ENCODE measurements at places on chromosomes 1 and 21.

GRCh38 chr1:227218870-227219573, 99.3 kb downstream of the CDC42BPA start:
- DNase-seq = no peak

DNA sequence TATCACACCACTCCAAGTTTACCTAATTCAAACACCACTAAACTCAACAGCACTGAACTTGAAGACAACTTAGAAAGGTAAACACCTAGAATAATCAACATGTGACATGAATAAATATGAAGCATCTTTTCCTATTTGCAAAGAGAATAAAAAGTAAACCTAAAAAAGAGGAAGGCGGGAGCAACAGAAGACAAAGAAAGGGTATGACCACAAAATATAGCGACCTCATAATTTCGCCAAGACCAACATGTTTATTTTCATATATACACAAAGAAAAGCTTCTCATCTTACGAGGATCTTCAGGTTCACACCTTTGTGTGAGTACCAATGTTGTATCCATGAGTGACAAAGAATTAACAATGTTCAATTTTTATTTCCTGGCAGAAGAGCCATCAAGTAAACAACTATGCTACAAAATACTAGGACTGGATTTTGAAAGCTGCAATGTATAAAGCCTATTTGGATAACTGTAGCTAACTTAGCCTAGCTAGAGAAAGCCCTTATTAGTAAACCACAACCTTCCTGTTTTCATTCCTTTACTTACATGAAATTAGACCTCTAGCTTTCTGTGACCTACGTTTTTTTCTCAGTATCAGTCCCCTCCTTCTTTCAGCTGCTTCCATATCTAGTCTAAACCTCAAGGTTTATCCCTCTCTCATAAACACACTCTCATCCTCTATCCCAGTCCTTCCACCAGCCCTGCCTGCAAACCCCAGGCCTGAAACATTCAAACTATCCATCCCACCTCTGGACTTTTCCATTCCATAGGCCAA, 21.3 kb upstream of the PHTF1 start:
- DNase-seq = no peak

DNA sequence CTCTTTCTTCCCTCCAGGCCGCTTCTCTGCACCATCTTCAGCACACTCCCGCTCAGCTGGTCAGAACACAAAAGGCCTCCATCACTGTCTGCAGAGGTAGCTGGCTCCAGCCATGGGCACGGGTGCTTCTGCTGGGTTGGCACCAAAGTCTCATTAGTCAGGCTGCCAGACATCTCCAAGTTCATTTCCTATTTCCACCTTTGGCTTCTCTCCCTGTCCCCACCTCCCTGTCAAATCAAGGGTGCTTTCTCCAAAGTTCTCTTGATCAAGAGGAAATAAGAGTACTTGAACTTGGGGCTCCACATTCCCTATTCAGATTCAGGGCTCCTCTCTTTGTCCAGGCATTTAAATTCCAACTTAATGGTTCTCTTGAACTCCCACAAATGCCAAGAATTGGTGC, 33.9 kb upstream of the GRIK3 start:
- DNase-seq = no peak

GRCh38 chr1:44246806-44247205, 33.5 kb downstream of the DMAP1 start:
- DNase-seq = no peak

DNA sequence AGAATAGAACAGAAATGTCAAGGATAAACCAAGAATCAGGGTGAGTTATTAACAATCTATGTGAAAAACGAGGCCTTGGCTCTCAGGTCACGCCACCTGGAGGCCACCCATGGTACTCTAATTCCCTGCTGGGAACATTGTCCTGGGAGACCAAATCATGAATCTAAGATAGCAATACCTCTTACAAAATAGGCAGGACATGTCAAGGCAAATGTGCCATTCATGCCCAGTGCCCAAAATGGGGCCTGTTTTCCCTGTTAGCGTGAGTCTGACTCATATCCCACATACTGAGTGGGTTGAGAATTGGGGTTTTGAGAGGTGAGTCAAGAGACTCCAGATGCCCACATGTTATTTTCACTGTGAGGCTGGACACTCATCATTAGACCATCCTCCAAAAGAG, 380.8 kb downstream of the HHIPL2 start:
- no peak for DNase-seq

DNA sequence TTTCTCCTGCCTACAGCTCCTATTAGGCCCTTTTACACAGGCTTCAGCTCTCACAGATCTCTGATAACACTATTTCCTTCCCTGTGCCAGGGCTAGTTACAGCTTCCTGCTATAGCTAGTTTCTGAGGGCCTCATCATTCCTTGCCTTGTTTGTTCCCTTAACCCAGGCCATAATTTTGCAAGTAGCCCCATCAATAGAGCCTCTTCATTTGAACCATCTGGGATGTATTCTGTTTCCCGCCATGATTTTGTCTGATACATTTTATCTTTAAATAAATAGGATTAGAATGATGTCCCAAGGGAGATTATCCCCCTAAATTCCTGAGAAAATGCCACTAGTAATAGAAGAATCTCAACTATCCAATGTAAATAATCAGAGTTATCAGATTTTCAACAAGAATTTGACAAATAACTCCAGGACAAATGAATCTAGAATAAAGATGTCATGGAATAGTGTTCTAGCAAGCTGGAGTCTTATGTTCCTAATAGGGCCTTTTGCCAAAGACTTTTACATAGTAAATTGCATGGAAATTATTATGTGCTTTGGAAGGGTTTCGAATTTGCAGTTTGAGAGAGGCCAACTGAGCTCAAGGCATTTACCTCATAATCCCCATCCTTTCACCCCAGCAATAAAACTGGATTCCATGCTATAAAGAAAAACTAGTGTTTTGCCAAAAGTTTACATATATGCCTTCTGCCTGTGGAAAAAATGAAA, 16.1 kb downstream of the IFT25 start:
- DNase-seq = no peak

DNA sequence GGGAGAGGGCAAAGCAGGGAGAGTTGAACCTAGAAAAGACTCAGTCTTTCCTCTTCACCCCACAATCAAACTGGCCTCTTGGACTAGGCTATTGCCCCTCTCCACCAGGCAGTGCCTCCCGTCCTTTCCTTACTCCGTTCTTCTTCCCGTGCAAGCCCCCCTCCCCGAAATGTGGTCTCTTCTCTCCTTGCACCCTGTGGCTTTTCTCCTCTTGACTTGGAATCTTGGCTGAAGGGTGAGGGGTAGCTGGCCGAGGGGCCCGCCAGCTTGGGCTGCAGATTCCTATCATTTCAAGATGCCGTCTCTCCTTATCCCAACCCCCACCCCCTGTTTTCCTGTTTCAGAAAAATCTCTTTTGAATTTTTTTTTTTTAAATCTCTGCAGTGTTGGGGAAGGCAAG, 1.6 kb downstream of the WNT2B start:
- no peak for DNase-seq

DNA sequence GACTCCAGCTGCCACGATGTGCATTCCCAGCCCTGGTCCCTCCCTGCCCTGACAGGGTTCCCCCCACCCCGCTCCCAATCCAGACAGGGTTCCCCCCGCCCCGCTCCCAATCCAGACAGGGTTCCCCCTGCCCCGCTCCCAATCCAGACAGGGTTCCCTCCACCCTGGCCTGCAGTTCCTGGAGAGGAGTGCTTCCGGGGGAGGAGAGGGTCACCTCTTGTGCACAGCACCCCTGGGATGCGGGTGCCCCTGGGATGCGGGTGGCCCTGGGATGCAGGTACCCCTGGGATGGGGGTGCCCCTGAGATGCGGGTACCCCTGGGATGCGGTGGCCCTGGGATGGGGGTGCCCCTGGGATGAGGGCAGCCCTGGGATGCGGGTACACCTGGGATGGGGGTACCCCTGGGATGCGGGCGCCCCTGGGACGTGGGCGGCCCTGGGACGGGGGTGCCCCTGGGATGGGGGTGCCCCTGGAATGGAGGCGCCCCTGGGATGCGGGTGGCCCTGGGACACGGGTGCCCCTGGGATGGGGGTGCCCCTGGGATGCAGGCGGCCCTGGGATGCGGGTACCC, 36.7 kb upstream of the SLC19A1 start:
- DNase-seq = no peak

- DNase-seq = no peak
Measured at GRCh38 chr1:107496002-107496401, 355.2 kb downstream of the NTNG1 start.

DNA sequence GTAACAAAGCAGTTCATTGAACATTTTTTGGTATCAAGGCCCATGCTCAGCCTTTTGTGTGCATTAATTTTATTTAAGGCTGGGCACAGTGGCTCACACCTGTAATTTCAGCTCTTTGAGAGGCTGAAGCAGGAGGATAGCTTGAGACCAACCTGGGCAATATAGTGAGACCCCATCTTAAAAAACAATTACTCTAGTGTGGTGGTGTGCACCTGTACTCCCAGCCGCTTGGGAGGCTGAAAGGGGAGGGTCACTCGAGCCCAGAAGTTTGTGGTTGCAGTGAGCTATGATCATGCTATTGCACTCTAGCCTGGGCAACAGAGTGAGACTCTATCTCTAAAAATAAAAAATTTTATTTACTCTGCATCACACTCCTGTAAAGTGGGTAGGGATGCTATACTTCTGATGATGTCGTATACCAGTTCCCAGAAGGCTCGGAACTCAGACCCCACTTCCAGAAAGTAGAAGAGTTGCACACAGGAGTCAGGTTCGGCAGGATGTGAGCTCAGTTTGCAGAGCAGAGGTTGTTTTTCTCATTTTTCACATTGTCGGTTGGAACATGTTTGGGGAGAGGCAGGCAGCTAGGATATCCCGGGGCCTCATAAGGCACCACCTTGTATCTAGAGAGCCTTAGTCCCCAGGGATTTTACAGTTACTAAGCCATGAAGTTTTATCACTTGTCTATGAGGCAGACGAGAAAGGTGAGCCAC, 144.6 kb downstream of the GALNT2 start:
- no peak for DNase-seq

GRCh38 chr21:39173716-39174680, 9.3 kb downstream of the PSMG1 start:
- DNase-seq = no peak

DNA sequence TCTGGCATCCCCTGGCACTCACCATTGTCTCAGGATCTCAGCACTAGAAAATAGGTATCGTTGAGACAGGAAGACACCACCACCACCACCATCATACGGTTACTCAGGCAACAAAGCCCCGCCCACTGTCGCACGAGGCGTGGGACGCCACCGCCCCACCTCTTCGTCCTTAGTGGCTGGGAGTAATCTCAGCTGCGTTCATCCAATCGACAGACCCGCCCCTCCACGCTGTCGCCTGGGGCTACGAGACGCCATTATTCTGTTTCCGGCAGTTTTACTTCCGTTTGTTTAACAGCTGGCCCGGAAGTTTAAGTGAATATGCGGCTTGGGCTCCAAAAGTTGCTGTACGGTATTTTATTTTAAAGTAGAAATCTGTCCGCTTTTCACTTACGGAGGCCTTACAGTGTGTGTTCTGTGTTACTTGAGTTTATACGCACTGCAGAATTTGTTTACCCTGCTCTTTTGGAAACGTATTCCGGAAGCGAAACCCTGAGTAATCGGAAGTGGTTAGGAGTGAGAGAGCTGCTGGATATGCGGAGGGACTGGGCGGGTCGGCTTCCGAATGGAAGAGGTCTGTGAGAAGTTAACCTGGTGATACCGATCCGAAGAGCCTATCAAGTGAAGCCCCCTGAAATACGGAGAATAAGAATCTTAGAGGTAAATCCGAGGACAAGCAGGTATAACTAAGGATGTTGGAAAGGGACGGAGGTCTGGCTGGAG, at the start of the genes BLZF1 and NME7:
Gene BLZF1 (plus strand): TSS at position 510 of the 720 bp plus-strand sequence. CDS start 1,328 bp downstream, outside the sequence.
Gene NME7 (minus strand): TSS at position 112 of the 720 bp plus-strand sequence. CDS start 87 bp downstream, at position 25.
- DNase-seq = peak; percentile 87

DNA sequence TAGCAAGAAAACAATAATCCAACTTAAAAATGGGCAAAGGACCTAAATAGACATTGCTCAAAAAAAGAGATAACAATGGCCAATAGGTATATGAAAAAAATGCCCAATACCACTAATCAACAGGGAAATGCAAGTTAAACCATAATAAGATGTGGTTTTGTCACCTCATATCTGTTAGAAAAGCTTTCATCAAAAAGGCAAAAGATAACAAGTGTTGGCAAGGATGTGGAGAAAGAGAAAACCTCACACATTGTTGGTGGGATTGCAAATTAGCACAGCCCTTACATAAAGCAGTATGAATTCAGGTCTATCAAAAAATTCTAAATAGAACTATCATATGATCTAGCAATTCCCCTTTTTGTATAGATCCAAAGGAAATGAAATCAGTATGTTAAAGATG, 387.2 kb upstream of the DUSP10 start:
- no peak for DNase-seq

GRCh38 chr1:109948285-109948630, 36.3 kb upstream of the AHCYL1 start:
- DNase-seq = no peak

GRCh38 chr21:34707876-34708325, 39.1 kb downstream of the CLIC6 start:
- no peak for DNase-seq

DNA sequence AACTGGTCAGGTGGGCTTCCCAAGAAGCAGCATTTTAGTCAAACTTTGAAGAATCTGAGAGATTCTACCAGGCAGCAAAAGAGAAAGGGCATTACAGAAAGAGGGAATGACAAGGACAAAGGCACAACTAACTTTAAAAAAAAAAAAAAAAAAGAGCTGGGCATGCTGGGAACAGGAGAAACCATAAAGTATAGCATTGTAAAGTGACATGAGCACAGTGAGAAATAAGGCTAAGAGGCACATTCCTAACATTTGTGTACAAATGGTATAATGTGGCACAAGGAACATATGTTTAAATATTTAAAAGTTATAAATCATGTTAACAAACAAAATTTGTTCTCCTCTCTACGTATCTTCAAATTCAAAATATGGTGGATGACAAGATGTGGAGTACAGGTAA, 69.6 kb downstream of the CLCA4 start:
- no peak for DNase-seq

DNA sequence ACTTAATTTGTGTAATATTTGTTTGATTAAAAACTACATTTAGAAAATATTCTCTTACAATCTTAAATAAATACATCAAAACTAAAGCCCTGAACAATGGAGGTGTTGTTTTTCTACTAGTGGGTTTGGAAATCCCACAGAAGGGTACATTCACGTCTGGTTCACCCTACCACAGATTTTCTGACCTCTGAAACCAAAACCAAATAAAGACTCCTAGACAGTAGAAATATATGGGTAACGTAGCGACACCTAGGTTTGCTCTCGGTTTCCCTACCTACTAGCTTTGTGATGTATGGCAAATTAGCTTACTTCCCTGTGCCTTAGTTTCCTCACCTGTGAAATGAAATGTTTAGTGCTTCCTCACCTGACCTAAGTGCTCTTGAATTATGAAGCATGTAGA, 312.6 kb downstream of the DPYD start:
- no peak for DNase-seq

DNA sequence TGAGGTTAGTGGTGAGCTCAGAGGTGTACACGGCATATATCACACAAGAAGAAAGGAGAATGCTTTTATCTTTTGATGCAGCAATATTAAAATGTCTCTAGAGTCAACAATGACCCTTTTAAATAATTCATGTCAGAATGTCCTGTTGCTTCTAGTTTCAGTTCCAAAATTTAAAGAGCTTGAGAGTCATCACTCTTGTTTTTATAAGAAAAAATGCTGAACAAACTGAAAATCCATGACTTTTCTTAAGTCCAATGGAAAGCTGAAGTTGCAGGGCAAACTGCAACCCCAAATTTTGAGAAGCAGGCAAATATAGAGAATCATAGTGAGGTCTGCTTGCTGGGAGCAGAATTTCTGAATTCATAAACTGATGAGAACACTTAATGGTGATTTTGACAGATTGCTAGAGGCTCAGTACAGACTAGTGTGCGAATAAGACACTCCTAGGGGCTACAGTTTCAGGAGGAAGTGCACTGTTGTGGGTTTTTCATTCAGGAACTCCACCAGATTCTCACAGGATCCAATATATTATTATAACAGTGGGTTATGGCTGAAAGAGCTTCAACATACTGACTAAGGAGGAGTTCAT, 135.1 kb downstream of the CLIC6 start:
- no peak for DNase-seq

All from glomerular endothelial cell (primary cell).